ENCODE measurements at places on chromosomes 3 and 15.

- DNase-seq: no peak
These were observed 294.6 kb downstream of the EPHA3 start for GRCh38 chr3:89402051-89402450.

DNA sequence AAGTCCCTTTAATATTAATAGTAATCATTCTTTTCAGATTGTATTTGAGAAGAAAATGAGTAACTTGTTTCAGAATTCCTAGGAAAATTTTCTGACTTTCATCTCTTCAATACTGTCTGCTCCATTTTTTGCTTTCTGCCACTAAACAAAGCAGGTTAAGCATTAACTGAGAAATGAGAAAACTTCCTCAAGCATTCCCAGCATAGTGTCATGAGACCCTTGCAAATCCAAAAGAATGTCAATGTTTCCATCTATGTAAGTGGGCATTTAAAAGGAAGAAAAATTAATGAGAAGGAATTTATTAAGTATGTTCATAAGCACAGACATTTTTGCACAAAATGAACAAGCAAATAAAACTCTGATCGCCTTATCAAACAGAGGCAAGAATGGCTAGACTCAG, 148.0 kb upstream of the STRIT1 start:
- DNase-seq: no peak

DNA sequence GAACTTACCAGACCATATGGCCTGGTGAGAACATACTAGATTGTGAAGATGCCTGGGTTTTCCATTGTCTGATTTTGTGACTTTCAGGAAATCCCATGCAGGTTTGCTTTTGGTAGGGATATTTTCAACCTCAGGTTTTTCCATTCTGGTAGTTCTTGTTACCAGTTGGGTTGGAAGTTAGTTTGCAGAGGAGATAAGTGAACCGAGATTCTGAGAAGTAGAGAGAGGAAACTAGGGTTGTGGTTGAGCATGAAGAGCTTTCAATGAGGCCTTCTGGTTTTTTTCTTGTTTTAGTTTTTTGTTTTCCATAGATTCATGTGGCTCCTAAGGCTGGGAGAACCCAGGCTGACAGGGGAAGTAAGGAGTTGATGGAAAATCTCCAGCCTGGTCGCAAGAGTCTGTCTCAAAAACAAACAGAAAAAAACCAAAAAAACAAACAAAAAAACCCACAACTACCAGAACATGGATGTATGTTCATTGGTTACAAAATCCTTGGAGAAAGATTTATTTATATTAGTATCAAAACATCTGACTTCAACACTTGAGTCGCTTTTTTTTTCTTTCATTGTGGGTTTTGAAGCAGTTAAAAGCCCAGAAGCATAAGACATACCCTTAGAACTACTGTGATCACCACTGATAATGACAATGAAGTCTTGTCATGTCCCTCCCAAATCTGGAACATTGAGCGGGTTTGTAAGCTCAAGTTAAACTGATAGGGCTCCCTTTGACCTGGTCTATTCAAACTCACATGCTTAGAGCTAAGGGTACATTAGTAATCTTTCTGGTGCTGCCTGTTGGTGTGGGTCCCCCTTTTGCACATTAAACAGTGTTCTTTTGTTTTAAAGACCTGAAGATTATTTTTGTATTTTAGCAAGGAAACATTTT, 3.2 kb downstream of the GPR171 start:
- no peak for DNase-seq

GRCh38 chr3:138842483-138843188, 7.9 kb upstream of the PIK3CB start:
- DNase-seq: no peak

- no peak for DNase-seq
These were observed 17.2 kb upstream of the RAP2B start for GRCh38 chr3:153144779-153145178.

DNA sequence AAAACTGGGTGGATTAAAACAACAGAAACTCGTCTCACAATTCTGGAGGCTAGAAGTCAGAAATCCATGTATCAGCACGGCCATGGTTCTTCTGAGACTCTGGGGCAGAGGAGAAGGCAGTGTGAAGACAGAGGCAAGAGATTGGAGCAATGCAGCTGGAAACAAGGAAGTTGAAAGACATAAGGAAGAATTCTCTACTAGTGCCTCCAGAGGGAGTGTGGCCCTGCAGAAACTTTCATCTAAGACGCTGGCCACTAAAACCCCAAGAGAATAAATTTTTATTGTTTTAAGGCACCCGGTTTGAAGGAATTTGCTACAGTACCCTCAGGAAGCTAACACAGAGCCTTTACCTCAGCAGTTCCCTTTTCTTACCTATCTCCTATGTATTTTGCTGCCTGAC, 1012.2 kb upstream of the CADM2 start:
- no peak for DNase-seq

GRCh38 chr3:159187232-159187631, 385.4 kb downstream of the MFSD1 start:
- no peak for DNase-seq

- no peak for DNase-seq
These were observed 32.1 kb upstream of the EBLN2 start for GRCh38 chr3:73029321-73029796.

DNA sequence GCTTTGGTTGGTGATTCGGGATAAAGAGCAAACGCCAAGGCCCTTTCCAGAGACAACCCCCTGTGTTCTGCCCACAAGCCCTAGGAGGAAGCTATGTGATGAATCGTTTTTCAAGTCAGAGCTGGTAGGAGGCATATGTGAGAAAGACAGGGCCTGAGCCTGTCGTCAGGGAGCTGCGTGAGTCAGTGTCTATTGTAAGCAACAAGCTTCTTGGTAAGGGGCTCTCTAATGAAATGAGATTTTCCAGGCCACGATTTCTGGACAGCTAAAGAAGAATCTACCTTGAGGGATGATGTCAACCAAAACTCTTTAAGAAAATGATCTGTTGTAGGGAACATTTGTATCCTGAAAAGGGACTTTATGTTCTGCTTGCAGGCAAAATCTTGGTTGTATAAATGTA, 318.9 kb upstream of the IL12A start:
- DNase-seq: no peak

GRCh38 chr3:194095464-194095863, 40.5 kb upstream of the HES1 start:
- no peak for DNase-seq

DNA sequence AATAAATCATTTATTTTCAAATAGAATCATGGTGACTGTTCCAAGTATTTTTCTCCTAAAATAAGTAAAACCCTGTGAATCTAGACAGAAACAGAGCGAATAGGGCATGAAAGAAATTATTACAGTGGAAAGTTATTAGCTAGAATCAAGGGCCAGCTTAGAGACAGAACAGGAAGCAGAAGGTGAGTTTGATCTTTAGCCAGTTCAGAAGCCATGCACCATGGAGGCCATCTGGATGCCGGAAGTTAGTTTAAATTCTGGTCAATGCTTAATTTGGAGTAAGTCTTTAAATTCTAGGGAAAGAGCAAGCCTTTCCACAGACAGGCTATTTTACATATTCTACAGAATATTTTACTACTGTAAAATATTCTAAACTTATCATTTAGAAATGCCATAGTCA, 574.8 kb downstream of the CADM2 start:
- no peak for DNase-seq

- DNase-seq: no peak
These were observed 448 bp downstream of the SHISA5 start for GRCh38 chr3:48503401-48504050.

- no peak for DNase-seq
These were observed at the start of gene CAMKV for GRCh38 chr3:49869525-49870126. TSS of gene CAMKV (minus strand) at chr3:49869906. CDS start at chr3:49862388, 7,518 bp downstream.

GRCh38 chr3:108301695-108302404, 5.5 kb downstream of the HHLA2 start:
- DNase-seq: no peak

GRCh38 chr3:149603126-149604074, 54.4 kb downstream of the WWTR1 start:
- no peak for DNase-seq

DNA sequence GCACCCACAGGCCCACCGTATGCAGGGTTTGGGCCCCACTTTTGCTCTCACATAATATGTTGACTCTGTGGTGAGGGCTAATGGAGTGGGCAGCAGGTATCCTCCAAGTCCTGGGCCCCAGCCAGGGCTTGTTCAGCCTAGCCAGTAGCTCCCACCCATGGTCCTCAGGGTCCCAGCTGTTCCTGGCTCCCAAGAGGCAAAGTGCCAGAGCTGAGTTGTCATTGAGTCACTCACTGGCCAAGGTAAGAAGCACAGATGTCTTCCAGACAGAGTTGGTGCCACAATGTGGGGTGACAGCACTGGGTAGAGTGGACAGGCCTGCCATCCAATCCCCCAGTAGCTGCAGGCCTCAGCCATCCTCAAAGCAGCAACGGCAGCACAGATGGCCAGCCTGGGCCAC, 4.3 kb downstream of the SHF start:
- no peak for DNase-seq

DNA sequence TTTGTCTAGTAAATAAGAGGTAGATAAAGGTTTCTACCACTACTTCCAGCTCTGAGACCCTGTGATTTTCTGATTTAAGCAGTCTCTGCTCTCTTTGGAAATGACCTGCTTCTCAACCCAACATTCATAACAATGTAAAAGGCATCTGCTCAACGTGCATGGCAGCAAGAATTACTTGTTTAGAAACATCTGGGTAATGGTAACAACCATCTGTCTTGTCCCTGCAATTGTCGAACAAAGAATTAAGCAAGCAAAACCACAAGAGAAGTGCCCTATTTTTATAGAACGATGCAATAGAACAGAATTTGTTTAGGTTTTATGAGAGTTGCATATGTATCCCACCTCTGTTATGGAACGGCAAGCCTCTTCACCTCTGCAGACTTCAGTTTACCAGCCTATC, 7.1 kb upstream of the FSIP1 start:
- no peak for DNase-seq

DNA sequence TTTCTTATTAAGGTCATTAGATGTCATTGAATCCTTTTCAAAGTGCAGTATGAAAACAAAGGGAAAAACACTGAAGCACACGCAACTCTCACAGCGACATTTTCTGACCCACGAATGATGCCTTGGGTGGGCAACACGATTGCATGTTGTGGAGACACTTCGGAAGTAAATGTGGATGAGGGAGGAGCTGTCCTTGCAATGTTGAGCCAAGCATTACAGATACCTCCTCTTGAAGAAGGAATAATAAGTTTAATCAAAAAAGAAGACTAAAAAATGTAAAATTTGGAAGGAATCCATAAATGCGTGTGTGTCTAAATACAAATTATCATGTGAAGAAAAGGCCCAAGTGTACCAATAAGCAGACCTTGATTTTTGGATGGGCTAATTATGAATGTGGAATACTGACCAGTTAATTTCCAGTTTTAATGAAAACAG, 16.9 kb downstream of the THBS1 start:
- DNase-seq: no peak

- DNase-seq: no peak
These were observed 74.4 kb downstream of the P2RY1 start for GRCh38 chr3:152909180-152909883.

DNA sequence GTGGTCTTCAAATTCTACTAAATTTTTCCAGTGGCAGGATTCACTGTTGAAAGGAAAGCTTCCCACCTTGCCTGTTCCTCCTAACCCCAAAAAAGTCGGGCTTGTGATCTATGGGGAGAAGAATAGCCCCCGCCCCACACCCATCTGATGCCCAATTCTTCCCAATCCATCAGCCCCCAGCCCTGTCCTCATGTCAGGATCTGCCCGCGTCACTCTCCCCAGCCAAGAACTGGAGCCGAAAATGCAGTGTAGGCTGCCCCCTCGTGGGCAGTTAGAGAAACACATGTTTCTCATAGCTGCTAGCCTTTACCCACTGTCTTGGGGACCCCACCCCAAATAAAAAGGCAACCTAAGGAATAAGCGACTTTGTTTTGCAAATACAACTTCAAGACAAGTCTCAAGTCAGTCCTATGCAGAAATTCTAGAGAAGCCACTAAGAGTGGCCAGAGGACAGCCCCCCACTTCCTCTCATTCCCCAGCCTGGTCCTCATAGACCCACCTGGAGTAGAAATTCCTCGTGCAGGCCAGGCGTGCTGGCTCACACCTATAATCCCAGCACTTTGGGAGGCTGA, 13.0 kb upstream of the CSK start:
- DNase-seq: no peak

GRCh38 chr15:71691081-71691457, 119.3 kb upstream of the NR2E3 start:
- no peak for DNase-seq

DNA sequence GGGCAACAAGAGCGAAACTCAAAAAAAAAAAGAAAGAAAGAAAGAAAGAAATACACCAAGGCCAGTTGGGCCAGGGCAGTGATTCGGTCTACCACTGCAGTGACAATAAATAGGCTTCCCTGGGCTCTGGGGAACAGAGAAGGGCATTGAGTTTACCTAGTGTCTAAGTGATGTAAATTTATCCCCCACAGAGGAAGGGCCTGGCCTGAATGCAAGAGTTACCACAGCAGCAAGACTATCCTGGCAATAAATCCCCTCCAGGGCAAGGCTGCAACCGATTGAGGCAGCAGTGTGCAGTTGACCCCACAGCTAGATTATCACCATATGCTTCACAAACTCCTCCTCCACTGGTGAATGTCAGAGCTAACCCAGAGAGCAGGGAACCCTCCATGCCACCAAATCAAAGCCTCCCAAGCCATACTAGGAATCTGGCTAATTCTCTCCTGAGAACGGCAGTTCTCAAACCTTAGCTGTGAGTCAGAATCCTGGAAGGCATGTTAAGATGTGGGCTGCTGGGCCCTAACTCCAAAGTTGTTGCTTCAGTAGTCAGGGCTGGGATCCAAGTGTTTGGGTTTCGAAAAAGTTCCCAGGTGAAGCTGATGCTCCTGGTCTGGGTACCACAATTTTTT, 64.3 kb upstream of the GATM start:
- DNase-seq: no peak

GRCh38 chr3:27079427-27080257, 289.5 kb downstream of the NEK10 start:
- no peak for DNase-seq

GRCh38 chr3:68018275-68018674, 363.9 kb upstream of the SUCLG2 start:
- no peak for DNase-seq

DNA sequence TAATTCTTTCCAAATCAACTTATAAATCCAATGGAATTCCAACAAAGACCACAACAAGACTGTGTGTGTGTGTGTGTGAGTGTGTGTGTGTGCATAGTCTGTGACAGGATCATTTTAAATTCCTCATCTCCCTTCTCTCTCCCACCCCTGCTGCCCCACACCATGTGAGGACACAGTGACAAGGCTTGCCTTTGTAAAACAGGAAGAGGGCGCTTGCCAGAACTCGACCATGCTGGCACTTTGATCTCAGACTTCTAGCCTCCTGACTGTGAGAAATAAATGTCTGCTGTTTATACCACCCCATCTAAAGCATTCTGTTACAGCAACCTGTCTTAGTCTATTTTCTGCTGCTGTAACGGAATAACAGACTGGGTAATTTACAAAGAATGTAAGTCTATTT, 99.1 kb downstream of the NSMCE3 start:
- DNase-seq: no peak

Data from Panc1 (cell line).